ENCODE measurements at places on chromosomes 4 and X.
A peak's percentile ranks its signal among the peaks of the same experiment; 100 is the strongest.

GRCh38 chr4:2968381-2968780, 5.0 kb downstream of the GRK4 start:
- DNase-seq = no peak

DNA sequence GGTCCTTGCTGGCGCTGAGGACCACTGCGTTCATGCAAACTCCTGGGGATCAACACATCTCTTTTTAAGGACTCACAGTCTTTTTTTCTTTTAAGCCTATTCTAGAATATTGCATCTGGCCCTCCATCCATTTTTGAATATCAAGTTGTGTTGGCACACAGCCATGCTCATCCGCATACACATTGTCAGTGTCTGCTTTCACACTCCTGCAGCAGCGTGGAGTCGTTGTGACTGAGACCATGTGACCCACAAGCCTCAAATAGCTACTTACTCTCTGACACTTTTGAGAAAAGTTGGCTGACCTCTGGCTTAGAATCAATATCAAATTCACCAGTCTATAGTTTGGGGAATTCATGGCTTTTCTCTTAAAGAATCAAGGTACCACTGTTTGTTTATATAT, 191.8 kb upstream of the S100G start:
- DNase-seq = no peak

GRCh38 chr4:93865650-93866049, 37.1 kb downstream of the ATOH1 start:
- DNase-seq = no peak

GRCh38 chrX:18102006-18102405, 118.7 kb downstream of the BEND2 start:
- DNase-seq = no peak

DNA sequence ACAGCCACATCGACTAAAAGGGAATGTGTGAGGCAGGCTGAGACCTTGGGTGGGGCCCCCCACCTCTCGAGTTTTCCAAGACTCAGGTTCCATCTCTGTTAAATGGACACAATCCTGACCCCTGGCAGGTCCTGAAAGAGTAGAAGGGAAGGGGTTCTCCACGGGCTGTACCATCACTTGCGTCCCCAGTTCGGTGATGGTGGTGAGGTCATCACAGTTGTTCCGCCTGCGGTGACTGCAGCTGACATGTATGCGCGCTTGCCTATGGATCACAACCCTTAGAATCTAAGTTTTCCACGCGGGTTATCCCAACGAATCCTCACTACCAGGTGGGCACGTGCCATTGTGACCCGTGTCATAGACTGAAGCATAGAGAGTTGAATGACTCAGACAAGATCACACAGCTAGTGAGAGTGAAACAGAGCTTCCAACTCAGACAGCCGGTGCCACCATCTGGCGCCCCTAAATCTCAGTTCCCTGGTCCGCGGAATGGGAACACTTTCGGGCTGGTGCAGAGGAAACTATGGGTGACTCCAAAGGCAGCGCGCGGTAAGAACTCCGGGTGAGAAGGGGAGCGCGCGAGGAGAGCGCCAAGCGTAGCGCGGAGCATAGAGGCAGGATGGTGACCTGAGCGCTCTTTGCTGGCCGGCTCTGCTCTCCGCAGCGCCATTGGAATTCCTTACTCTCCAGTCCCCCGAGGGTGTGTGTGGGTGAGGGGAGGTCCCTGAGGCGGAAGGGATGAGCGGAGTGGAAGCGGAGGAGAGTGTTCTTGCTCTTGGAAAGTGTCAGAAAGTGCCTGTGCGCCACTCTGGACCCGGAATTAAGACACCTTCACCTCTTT, 10.5 kb downstream of the MSX1 start:
- no peak for DNase-seq

GRCh38 chr4:71266090-71266794, 72.6 kb upstream of the SLC4A4 start:
- no peak for DNase-seq

DNA sequence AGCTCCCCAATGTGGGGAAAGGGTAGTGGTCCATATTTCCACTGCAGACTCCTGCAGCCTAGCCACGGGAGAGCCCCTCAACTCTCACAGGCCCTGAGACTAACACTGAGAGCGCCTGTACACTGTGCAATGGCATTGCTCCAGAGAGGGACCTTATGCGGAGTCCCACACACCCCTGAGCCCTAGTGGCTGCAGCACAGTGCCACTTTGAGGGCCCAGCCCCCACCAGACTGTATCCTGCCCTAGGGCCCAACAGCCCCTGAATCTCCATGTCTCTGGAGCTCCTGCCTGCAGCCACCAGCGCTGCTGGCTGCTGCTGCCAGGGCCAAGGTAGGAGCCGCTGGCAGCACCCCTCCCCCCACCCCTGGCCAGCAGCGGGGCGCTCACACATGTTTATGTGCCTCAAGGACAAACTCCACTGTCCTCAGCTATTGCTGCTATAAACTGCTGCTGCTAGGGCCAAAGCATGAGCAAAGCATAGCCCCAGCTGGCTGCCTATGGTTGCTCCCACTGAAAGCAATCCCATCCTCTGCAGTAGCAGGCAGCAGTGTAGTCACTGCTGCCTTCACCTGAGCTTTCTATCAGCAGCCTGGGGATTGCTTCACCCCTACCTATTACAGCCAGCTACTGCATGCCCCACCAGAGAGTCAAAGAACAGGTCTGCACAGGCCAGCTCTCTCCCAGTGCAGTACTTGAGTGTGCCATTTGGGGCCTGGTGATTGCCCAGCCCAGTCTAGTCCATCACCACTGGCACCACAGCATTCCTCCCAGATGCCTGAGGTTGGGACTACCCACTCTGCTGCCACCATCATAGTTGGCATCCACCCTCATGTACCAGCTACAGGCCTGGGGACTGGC, 24.3 kb downstream of the TMEM154 start:
- no peak for DNase-seq

DNA sequence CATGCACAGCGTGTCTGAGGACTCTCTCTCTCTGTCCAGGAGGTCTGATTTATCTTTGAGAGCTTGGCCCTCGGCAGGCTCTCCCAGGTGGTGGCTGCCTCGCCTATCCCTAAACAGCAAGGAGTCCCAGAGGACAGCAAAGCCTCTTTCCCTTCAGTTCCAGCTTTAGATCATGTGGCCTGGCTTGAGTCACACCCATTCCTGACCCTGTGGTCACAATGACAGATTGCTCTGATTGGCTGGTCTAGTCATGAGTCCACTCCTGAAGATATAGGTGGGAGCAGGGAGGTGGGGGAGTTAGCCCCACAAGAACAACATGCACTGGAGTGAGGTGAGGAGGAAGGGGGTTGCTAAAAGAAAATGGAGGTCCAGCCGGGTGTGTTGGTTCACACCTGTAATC, 12.1 kb upstream of the PORCN start:
- no peak for DNase-seq

DNA sequence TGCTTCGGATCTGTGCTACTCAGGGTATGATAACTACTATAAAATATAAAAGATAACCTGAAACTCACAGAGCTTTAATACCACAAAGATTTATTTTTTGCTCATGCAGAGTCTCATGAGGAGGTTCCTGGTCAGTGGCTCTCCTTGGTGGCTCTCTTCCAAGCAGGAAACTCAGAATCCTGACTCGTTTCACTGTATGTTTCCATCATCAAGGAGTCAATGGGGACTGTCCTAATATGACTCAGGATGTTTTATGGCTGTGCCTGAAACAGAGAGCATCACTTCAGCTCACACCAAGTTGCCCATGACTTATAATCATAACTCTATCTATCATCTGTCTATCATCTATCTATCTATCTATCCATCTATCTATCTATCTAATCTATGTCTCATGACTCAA, 620.8 kb upstream of the NR3C2 start:
- no peak for DNase-seq

GRCh38 chrX:100447655-100448397, 37.8 kb upstream of the PCDH19 start:
- DNase-seq = peak; percentile 27

GRCh38 chr4:95248720-95249425, 299.9 kb downstream of the UNC5C start:
- no peak for DNase-seq

GRCh38 chrX:78104447-78105176, 564 bp downstream of the PGK1 start:
- no peak for DNase-seq

- DNase-seq = no peak
Observed at GRCh38 chrX:130874751-130875150, 28.3 kb downstream of the ENOX2 start.

DNA sequence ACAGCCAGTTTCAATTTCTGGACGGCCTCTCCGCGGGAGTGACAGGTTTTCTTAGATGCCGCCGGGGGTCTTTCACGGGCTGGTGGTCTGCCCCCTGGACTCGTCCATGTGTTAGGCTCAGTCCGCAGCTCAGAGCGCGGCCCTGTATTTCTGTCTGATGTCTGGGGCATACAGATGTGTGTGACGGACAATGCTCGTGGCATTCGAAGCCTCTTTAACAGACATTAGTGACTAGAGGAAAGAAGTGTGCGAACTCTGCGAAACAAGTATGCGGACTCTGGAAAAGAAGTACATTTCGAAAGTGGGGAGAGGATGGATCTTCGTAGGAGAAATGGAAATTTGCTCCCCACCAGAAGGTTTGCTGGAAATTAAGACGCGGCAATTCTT, 793 bp upstream of the DCUN1D4 start:
- DNase-seq = peak; percentile 60

DNA sequence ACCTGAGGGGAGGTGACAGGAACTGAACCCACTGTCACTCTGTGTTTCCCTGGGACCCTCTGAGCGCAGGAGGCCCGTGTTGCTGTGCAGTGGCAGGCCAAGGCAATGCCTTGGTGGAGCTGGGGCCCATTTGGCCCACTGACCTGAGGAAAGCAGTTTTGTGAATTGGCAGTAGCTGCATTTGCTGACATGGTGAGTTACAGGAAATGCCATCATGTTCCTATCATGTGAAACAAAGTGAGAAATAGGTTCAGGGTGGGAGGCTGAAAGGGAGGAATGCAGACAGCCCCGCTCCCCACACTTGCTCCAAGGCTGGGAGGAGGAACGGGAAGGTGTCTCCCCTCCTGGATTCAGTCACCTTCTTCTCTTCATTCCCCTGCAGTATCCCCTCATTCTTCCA, 146.1 kb downstream of the PTTG2 start:
- no peak for DNase-seq

DNA sequence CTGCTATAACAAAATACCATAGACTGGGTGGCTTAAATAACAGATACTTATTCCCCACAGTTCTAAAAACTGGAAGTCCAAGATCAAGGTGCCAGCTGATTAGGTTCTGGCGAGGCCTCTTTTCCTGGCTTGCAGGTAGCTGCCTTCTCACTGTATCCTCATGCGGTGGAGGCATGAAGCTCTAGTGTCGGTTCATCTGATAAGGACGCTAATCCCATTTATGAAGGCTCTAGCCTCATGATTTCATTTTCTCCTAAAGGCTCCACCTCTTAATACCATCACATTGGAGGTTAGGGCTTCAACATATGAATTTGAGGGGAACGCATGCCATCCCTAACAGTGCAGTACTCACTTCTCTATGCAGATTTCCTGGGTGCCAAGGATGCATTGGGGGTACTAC, 57.9 kb upstream of the STIM2 start:
- no peak for DNase-seq

DNA sequence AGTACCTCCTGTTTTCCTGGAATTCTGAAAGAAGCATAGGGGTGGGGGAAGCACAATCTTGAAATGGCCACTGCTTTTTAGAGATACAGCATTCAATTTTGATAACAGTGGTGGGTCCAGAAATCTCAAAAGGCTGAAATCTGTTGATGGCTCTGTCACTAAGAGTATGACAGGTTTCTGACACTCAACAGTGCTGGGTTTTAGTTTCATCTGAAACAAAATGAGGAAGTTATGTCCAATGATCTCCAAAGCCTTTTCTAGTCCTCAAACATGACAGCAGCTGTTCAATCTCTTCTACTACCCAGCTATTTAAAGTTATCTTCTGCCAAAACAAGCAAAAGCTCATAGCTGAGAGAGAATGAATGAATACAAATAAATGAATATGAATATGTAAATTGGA, 110.5 kb downstream of the IL1RAPL1 start:
- no peak for DNase-seq

DNA sequence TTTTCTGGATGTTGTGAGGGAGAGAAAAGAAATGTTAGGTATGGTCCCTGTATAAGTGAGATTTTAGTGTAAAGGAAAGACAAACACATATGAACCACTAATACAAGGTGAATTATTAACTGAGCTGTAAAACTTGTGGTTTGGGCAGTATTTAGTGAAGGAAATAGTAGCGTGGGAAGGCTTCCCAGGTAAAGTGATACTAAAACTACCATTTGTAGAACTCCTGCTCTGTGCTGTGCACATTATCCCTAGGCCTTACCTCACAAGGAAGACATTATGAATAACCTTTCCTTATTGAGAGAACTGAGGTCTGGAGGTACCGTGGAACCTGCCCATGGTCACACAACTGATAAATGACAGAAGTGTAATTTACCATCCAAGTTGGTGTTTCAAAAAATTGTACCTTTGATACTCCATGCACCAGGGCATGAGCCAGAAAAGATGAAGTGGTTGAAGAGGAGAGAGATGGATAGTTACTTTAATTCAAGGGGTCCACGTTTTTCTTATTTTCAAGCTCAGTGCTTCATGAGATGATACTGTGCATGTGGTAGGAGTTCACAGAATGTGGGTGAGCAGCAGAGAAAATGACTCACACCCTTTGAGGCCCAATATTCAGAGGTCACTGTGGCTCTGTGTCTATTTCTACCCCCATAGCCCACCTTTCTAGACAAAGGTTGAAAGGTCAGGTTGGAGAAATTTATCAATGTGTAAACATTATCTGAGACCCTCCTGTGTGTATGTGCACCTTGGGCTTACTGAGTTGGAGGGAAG, 2.6 kb upstream of the VSIG4 start:
- DNase-seq = no peak

DNA sequence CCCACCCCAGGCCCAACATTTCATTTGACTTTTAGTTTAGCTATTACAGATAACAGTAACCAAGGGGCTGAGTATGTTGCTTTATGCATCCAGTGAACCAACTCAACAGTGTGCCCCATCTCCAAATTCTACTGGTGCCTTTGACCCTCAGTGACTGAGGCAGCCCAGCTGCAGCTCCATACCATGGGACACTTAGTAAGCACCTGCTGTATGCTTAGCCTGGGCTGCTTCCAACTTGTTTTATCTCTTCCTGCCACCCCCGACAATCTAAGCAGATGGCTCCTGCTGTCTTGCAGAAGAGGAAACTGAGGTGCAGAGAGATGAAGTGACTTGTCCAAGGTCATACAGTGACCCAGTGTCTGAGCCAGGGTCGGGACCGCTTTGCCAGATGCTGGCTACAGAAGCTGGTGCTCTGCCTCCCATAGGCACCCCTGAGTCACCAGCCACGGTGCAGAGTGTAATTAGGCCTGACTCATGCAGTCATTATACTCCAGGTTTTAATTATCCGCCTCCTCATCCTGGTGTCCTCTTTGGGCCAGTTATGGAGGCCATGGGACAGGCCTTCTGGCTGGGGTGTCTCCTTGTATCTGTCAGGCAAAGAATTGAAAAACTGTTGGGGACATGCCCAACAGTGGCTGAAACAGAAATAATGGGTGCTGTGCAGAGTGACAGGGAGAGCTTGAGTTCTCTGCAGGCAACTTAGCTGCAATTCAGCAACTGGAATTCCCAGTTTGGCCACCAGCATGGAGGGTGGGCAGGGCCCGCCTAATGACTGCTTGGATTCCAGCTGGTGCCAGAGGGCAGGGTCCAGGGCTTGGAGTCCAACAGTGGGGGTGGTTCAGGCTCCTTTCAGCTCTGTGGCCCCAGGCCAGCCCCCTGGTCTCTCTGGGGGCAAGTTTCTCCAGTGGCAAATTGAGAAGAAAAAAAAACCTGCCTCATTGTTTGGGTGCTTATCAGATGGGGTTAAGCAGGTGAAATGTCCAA, 8.2 kb upstream of the GPR78 start:
- DNase-seq = no peak
